NCI-H1105 (cell line): ENCODE measurements at places on chromosomes 4 and X.

GRCh38 chrX:75638332-75638731 is 115.5 kb upstream of the ZDHHC15 start:
- no peak for DNase-seq

- DNase-seq = no peak
These were observed 13.2 kb upstream of the S100P start for GRCh38 chr4:6680372-6681034.

- no peak for DNase-seq
These were observed 134.8 kb upstream of the NWD2 start for GRCh38 chr4:37109756-37110155.

- DNase-seq = no peak
These were observed 73.6 kb upstream of the DHX15 start for GRCh38 chr4:24657768-24658617.

GRCh38 chr4:18252052-18252451 is 230.5 kb upstream of the LCORL start:
- DNase-seq = no peak

- DNase-seq = no peak
These were observed 280.8 kb upstream of the NOCT start for GRCh38 chr4:138734746-138735145.

DNA sequence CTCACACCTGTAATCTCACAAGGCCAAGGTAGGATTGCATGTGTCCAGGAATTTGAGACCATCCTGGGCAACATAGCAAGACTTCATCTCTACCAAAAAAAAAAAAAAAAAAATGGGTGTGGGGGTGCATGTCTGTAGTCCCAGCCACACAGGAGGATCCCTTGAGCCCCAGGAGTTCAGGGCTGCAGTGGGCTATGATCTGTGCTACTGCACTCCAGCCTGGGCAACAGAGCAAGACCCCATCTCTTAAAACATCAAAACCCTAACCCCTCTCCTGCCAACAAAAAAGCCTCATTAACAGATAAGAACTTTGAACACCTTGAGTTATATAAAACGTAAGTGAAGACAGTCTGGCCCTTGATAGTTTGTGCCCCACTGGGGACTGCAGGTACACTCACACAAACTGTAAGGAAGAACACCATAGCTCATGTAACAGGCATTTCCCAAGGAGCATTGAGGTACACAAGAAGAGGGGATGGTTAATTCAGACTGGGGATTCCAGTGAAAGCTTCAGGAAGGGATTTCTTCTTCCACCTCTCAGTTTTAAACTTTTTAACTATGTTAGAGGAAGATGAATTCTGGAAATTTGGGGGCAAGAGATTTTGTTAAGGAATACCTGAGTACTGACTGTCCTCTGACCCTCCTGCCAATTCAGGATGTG is 34.7 kb downstream of the RBPJ start:
- no peak for DNase-seq

GRCh38 chr4:89434364-89434988 is 126.9 kb upstream of the GPRIN3 start:
- no peak for DNase-seq

DNA sequence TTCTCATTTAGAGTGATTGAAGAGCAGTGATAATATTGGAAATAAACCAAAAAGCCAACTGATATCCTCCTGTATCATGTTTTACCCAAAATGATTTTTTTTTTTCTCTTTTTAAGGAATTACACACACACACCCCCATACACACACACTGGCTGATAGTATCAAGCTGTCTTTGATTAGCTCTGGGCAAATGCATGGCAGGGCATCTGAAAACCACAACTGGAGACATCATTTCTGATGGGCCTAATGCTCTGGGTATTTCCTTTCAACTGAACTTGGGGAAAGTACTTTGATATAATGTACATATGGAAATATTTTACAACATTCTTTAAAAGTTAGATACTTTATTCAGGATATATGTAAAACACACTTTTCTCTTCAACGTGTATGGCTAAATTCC is 14.2 kb upstream of the OSTC start:
- DNase-seq = no peak

GRCh38 chr4:98689507-98690174 is 31.2 kb upstream of the TSPAN5 start:
- DNase-seq = no peak

- DNase-seq = peak; percentile 4
These were observed 133.2 kb upstream of the ADAMTS3 start for GRCh38 chr4:72701987-72702819.
